Stimulated activated CD4-positive, alpha-beta T cell treated with anti-CD3 and anti-CD28 coated beads, Interleukin-1b, Interleukin-23, amount 100 ng/mL, for 4 hours (primary cell): ENCODE measurements at places on chromosomes 4 and X.

GRCh38 chr4:139902321-139903320, 237.0 kb downstream of the MGST2 start:
- no peak for DNase-seq

DNA sequence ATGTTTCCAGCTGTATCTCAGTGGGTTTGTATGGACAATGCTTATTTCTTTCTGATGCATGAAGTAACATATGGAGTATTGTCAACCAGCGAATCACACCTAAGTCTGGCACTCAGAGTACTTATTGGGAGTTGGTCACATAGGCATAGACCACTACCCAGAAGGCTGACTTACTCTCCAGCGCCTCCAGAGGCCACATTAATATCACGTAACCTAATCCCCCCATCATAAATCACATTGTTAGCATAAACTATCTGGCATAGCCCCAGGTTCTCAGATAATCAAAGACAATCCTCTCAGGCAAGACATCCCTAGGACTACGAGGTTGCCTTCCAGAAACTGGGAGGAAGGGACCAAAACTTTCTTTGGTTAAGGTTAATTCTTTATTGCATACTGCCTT, 560.5 kb upstream of the PABPC4L start:
- no peak for DNase-seq

DNA sequence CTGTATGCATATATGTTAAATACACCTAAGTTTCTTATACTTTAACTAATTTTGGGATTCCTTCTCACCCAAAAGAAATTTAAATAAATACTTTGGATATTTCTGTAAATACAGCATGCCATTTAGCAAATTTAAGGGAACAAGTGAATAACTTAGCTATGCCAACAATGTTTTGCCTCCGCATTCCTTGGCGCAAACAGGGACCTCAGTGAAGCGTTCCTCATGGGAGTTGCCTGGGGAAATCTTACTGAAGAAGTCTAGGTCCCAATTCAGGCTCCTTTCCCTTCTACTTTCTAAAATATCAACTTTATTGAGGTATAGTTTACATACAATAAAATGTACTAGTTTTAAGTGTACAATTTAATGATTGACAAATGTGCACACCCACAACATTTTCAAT, 25.0 kb downstream of the COL4A5 start:
- no peak for DNase-seq

DNA sequence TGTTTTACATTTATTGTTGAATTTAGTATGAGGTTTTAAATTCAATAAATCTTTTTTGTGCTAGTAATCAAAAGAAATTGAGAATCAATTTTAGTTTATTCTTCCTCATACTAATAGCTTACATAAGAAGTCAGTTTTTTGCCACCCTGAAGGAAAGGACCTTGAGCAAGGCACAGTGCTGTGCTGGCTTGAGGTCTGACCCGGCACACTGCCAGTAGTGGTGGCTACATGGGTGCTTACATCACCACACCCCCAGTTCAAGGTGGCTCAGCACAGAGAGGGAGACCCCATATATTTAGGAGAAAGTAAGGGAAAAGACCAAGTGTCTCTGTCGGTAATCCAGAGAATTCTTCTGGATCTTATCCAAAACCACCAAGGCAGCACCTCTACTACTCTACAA, 86.0 kb upstream of the LANCL3 start:
- no peak for DNase-seq

- DNase-seq: no peak
These were observed 328.4 kb downstream of the PAPSS1 start for GRCh38 chr4:107391630-107392028.

- no peak for DNase-seq
These were observed 47.0 kb upstream of the STOX2 start for GRCh38 chr4:183858011-183858615.

- no peak for DNase-seq
These were observed 386.6 kb upstream of the CPEB2 start for GRCh38 chr4:14615671-14616070.
